LHCN-M2 (cell line): ENCODE measurements at places on chromosomes 1 and 21.
A peak's percentile ranks its signal among the peaks of the same experiment; 100 is the strongest.

- peak; percentile 35 for DNase-seq
Observed at GRCh38 chr1:160070243-160071163, 543 bp upstream of the KCNJ10 start.

DNA sequence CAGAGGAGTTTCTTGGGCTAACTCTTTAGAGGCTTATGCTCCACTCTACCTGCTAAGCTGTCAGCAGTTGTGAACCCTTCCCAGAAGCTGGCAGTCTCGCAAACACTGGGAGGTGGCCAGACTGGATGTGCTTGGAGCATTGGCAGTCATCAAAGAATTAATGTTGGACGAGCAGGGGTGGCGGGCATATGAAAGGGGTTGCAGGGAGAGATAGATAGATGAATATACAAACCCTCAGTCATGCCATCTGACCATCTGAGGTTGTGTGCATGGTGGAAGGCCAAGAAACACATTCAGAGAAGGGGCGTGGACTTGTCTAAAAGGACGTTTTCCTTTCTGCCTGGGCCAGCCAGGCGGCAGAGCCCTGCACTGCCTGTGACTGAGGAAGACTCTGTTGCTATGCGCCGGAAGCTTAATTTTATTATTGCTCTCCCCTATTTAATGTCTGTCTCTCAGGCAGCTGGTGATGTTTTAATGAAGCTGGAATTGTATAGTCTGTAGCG, 164.4 kb downstream of the PBX1 start:
- DNase-seq, result no peak

DNA sequence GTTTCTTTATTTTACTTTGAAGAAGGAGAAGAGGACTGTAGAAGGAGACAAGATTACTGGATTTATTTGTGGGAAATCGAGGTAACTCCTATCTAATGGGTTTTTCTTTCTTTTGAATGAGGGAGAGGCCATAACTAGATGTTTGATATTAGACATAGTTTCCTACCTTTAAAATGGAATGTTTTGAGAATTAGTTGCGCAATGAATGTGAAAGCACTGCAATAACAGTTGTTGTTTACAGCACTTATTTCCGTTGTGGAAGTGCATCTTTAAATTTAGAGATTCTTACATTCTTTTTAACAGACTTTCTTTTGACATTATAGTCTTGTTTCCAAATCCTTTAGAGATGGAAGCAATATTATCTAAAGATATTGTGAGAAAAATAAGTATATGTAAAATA, 229.0 kb downstream of the SRGAP2C start:
- DNase-seq, result no peak

DNA sequence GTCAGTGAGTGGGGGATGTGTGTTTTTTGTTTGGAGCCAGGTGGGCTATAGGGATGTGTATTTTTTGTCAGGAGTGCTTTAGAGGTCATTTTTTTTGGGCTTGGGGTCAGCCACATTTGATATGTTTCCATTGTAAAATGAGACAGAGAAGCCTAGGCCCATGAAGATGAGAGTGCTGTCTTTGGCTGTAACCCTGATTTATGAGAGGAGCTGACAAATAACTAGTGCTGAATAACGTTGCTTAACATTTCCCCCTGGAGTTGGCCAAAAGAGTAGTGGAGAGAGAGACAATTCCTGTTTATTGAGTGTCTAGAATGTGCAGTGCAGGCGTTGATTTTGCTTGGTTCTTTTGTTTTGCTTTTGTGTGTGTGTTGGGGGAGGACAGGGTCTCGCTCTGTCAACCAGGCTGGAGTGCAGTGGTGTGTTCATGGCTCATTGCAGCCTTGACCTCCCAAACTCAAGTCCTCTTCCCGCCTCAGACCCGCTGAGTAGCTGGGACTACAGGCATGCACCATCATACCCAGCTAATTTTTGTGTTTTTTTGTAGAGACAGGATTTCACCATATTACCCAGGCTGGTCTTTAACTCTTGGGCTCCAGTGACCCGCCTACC, 64.7 kb downstream of the S1PR1 start:
- no peak for DNase-seq

GRCh38 chr1:229907884-229908638, 159.0 kb upstream of the GALNT2 start:
- DNase-seq, result no peak

- DNase-seq, result no peak
Observed at GRCh38 chr21:46035809-46036695, 54.5 kb downstream of the COL6A1 start.

DNA sequence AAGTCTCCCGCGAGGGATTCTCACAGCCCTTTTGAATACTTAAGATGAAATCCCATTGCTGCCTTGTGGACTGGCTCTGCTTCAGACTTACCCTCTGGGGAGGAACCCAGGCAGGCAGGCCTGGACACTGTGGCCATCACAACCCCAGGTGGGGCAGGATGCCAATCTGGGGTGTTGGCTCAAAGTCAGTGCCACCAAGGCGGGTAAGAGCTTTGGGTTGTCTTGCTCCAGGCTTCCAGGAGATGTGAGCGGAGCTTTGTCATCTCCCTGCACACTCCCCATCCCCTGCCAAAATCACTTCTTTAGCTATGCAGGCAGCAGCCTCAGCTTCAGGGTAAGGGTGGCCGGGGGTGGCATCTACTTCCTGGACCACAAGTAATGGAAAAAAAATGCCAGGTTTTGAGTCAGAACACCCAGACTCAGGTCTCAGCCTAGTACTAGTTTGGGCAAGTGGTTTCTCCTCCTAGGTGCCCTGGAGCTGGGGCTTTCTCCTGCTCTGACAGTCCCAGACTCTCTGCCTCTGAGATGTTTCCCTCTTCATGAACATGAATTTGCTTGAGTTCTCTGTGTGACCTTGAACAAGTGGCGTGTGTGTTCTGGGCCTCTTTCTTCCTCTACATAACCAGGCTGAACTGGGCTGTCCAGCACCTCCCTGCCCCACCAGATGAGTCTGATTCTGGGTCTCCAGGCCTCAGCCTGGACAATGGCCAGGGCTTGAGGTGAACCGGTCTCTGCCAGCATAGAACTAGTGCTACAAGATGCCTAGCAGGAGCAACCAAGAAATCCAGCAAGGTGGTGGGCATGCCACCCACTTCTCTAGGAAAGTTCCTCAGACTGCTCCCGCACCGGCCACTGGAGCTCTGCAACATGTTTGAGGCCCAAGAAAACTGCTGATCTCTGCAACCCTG, 65.4 kb downstream of the VWA5B1 start:
- DNase-seq, result no peak

DNA sequence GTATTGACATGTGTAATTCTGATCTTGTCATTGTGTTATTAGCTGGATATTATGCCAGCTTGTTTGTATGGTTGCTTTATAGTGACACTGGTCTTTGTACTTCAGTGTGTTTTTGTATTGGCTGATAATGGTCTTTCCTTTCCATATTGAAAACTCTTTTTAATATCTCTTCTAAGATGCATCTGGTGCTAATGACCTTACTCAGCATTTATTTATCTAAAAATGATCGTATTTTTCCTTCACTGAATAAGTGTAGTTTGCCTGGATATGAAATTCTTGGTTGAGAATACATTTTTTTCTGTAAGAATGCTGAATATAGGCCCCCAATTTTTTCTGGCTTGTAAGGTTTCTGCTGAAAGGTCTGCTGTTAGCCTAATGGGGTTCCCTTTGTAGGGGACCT, 465.5 kb upstream of the TMPRSS15 start:
- no peak for DNase-seq

GRCh38 chr1:206965781-206966180, 4.5 kb downstream of the FCAMR start:
- no peak for DNase-seq

- DNase-seq, result no peak
Observed at GRCh38 chr1:36486439-36487335, 4.0 kb upstream of the CSF3R start.

DNA sequence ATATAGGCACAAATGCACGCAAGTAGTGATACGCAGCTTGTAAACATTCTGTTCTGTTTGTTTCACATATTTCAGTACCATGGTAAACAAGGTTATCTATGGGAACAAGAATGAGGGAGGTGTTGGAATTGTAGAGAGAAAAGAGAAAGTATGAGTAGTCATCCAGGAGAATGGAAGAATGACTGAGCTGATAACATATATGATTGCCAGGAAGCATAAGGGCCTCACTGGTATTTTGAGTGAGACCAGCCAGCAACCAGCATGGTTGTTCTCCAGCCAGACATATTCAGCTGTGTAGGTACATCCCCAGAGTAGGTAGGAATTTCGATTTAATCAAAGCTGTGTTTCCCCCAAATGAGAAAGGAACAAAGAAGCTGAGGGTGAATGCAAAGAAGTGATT, 58.9 kb upstream of the ARTN start:
- no peak for DNase-seq

- DNase-seq, result no peak
Observed at GRCh38 chr1:41530411-41530810, 45.9 kb upstream of the EDN2 start.

- DNase-seq, result no peak
Observed at GRCh38 chr1:65493802-65494201, 73.3 kb downstream of the LEPR start.

- DNase-seq, result peak; percentile 78
Observed at GRCh38 chr1:100767176-100767890, 47.8 kb downstream of the VCAM1 start.

GRCh38 chr1:219310181-219310728, 136.6 kb downstream of the LYPLAL1 start:
- DNase-seq, result no peak

- no peak for DNase-seq
Observed at GRCh38 chr1:109935451-109935900, 24.8 kb downstream of the CSF1 start.

- DNase-seq, result no peak
Observed at GRCh38 chr1:83751602-83752001, 247.3 kb downstream of the TTLL7 start.

DNA sequence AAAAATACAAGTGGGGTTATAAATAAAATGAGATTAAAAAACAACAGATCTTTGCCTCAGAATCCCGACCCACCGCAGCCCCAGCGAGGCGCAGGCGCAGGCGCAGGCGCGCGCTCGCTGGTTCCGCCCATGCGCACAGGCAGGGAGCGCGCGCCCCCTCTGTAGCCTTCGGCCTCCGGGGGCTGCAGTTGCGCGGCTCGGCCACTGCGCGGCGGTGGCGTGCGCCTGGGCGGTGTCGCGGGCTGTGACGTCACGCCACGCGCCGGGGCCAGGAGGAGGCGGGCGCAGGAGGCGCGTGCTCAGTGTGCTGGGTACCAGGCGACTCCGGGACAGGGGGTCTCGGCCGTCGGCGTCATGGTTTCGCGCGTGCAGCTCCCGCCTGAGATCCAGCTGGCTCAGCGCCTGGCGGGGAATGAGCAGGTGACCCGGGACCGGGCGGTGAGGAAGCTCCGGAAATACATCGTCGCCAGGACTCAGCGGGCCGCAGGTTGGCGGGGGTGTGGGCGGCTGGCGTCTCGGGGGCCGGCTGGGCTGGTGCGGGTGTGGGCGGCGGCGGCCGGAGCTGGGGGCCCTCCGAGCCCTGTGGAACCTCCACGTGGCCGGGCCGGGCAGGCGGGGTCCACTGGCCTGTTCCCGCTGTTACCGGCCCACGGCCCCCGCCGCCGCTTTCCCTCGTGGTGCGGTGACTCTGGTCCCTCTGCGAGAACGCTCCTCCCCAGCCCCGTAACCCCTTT, at the start of gene RRP1:
TSS of gene RRP1 (plus strand) at position 302 of the 734 bp plus-strand sequence. CDS start at position 355, 53 bp downstream.
- DNase-seq, result peak; percentile 84

GRCh38 chr1:245488346-245489129, 333.8 kb downstream of the KIF26B start:
- no peak for DNase-seq

- no peak for DNase-seq
Observed at GRCh38 chr1:151485685-151486255, 25.4 kb upstream of the CGN start.

- DNase-seq, result peak; percentile 71
Observed at GRCh38 chr1:46084553-46085451, 47.6 kb downstream of the PIK3R3 start.

DNA sequence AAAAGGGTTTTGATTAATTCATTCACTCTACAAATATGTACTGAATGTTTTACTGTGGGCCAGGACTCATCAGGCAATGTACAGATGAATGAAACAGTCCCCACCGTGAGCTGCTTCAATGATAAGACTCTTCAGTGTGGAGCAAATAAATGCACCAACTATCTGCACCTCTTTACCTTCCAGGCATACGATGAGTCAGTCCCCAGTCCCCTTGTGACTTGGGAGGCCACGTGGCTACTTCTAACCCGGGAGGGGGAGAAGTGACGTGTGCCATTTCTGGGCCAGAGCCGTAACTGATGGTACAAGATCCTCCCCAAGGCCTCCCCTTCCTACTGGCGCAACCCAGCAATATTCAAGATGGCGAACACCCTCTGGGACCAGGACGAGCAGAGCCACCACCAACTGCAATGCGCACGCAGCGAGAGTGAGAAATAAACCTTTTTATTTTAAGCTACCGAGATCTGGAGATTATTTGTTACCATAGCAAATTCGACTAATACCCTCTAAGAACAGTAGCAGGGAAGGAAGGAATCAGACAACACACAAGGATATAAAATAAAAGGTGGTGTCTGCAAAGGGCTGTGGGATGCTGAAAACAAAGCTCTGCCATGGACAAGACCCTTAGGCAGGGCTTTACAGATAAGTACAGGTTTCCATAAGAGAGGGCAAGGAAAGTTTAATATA, 74.5 kb downstream of the NPHP4 start:
- DNase-seq, result no peak

- no peak for DNase-seq
Observed at GRCh38 chr1:171140401-171140800, 44.7 kb upstream of the FMO2 start.

GRCh38 chr1:77218477-77219165, 609 bp downstream of the PIGK start:
- peak; percentile 33 for DNase-seq

DNA sequence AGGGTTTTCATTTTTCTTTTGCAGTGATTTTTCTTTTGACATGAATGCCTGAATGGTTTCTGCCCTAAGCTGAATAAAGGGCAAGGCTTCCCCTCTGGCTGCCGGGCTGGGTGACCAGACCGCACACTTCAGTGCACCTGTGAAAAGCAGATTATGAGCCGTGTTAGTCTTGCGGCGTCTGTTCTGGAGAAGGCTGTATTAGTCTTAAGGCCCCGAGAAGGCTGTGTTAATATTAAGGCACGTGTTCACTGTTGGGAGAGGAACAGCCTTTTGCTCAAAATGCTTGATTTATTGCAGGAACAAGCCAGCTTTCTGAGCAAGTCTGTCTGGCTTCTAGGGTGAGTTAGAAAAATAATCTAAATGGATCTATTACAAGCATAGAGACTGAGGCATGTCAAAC, 54.7 kb upstream of the DNAH14 start:
- DNase-seq, result no peak

GRCh38 chr1:55959136-55959548, 620.2 kb downstream of the PLPP3 start:
- no peak for DNase-seq

DNA sequence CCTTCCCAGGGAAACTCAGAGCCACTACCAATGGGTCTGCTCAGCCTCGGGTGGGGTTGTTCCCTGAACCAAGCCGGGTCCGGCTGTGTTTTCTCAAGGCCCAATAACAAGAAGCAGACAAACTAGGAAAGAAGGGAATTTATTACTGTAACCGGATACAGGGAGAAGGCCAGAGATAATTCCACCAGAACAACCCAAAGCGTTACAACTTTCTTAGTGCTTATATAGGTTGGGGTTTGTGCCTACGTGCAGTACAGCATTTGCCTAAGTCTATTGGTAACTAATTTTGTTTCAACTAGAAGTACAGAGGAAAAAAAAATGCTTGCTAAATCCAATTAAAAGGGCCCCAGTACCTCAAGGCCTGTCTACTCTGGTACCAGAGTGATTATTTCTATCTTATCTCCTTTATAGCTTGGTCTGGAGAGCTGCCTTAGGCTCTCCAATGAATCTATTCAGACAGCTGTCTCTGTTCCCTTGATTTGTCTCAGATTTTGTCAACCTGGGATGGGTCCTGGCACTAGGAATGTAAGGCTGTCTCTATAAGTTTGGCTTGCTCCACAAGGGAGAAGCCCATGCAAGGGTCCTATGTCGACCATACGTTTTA, 57.3 kb upstream of the CCDC190 start:
- no peak for DNase-seq
